Caco-2 (cell line): ENCODE measurements at places on chromosomes 1 and 21. TPM values are rescaled to one million over a fixed set of nuclear protein-coding genes. Genes with fewer than 3 reads are reported as not detected.

DNA sequence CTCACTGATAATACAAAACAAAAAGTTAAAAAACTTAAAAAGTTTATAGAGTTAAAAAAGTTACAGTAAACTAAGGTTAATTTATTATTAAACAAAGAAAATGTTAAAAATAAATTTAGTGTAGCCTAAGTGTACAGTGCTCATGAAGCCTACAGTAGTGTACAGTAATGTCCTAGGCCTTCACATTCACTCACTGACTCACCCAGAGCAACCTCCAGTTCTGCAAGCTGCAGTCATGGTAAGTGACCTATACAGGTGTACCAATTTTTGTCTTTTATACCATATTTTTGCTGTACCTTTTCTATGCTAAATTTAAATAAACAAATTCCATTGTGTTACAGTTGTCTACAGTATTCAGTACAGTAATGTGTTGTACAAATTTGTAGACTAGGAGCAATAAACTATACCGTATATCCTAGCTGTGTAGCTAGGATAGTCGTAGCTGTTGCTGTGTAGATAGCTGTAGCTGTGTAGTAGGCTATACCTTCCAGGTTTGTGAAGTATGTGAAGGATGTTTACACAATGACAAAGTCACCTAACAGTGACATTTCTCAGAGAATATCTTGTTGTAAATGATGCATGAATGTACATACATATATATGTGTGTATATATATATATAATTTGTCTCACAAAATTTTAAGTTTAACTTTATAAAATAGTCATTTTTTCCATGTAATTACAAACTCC lies 140.2 kb downstream of the TGFB2 start:
- no peak overlapping the region for H3K4me3 ChIP-seq
- no peak overlapping the region for H3K27ac ChIP-seq
- no peak for DNase-seq
- H3K36me3 ChIP-seq, result no peaks in the 10 kb centered on the region

DNA sequence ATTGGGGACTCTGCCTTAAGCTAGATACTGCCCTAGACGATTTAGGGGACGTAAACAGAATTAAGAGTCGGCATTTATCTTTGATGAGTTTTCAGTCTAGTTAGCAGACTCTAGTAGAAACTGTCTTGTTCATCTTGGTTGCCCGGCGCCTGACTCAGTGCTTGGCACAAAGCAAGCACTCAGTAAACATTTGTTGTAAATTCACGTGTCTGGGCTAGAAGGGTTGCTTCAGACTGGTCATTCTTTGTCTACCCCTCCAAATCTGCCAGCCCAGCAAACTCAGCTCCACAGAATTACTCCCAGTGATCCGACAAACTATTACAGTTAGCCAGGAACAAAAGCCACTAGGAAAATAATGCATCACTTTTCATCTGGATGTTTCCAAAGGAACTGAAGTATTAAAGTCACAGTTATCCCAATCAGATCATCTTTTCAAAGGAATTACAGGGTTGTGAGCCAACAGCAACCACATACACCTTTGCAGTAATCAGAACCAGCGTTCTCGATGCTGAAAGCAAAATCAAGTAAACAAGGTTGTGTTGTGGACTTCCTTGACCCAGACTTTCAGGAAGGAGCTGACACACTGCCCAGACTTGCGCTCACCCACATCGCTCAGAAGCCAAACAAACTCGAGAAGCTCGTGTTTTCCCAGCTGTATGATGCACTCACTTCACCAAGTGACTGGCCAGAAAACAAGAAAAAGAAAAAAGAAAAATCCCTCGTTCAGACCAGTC lies 66.5 kb upstream of the GADD45A start:
- no peak for DNase-seq
- H3K4me1 ChIP-seq, result no peaks in the 10 kb centered on the region
- H3K27me3 ChIP-seq, result no peaks in the 10 kb centered on the region
- H3K4me3 ChIP-seq, result no peak overlapping the region

GRCh38 chr21:36306872-36307534 lies 13.0 kb upstream of the MORC3 start:
- no peaks in the 10 kb centered on the region for H3K36me3 ChIP-seq
- no peaks in the 10 kb centered on the region for H3K27me3 ChIP-seq
- H3K4me1 ChIP-seq, result peaks cover 3% of the 10 kb centered on the region; the same call in 1 of the 2 replicates
- H3K27ac ChIP-seq, result no peak overlapping the region

DNA sequence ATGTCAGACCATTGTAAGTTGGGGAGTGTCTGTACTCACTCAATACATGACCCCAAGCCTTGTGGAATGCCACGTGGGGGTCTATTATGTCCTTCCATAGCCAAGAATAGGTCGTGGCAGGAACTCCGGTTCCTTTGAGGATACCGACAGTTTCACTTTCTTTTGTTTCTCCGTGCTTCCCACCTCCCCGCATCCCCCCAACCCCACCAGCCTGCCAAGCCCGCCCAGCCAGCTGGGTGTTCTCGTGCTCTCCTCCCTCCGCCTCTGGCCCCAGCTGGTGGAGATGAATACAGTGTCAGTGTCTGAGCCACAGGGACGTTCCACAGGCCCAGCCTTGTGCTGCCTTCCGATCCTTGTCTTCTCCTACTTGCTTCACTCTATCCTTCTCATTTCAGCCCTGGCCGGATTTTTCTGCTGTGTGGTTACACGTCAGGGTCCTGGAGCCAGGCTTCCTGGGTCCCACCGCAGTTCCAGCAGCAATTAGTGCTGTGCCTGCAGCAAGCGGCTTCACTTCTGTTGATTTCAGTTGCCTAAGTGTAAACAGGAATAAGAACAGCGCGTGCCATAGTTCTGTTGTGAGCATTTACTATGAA lies 4.1 kb upstream of the AGTRAP start:
- H3K4me1 ChIP-seq, result no peaks in the 10 kb centered on the region
- no peaks in the 10 kb centered on the region for H3K27me3 ChIP-seq
- H3K27ac ChIP-seq, result no peak overlapping the region
- no peak overlapping the region for H3K4me3 ChIP-seq
- no peak for DNase-seq
- no peaks in the 10 kb centered on the region for H3K36me3 ChIP-seq

DNA sequence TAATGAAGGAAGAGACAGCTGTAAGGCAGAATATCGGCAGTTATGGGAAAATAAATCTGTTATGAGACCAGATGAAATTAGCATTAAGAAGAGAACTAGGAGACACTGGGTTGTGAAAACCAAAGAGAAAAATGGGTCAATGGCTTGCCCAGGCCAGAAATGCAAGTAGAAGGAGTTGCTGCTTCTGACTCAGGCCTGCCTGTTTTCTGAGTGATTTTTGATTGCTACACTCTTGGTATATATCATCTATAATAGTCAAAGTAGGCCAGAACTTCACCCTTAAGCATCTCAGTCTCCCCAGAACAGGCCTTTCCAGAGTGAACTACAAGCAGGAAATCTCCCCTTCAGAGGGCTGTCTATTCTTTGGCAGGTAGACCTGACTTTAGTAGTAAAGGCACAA lies 107.0 kb downstream of the NRIP1 start:
- H3K27me3 ChIP-seq, result no peaks in the 10 kb centered on the region
- no peak for DNase-seq
- H3K36me3 ChIP-seq, result no peaks in the 10 kb centered on the region
- H3K27ac ChIP-seq, result no peak overlapping the region
- H3K4me1 ChIP-seq, result no peaks in the 10 kb centered on the region

- no peak overlapping the region for H3K4me3 ChIP-seq
- H3K27ac ChIP-seq, result no peak overlapping the region
- H3K36me3 ChIP-seq, result peaks cover 2% of the 10 kb centered on the region; the same call in 1 of the 2 replicates
- DNase-seq, result no peak
- peaks cover 18% of the 10 kb centered on the region for H3K4me1 ChIP-seq
- no peaks in the 10 kb centered on the region for H3K27me3 ChIP-seq
Observed at GRCh38 chr1:236000781-236001180, 64.1 kb downstream of the NID1 start.

GRCh38 chr1:94329276-94329675 lies 88.9 kb upstream of the ABCD3 start:
- no peak overlapping the region for H3K27ac ChIP-seq
- DNase-seq, result no peak

- H3K4me1 ChIP-seq, result no peaks in the 10 kb centered on the region
- H3K27ac ChIP-seq, result no peak overlapping the region
- H3K4me3 ChIP-seq, result no peak overlapping the region
- no peak for DNase-seq
- no peaks in the 10 kb centered on the region for H3K27me3 ChIP-seq
Observed at GRCh38 chr21:29151931-29152330, 21.5 kb downstream of the MAP3K7CL start.

DNA sequence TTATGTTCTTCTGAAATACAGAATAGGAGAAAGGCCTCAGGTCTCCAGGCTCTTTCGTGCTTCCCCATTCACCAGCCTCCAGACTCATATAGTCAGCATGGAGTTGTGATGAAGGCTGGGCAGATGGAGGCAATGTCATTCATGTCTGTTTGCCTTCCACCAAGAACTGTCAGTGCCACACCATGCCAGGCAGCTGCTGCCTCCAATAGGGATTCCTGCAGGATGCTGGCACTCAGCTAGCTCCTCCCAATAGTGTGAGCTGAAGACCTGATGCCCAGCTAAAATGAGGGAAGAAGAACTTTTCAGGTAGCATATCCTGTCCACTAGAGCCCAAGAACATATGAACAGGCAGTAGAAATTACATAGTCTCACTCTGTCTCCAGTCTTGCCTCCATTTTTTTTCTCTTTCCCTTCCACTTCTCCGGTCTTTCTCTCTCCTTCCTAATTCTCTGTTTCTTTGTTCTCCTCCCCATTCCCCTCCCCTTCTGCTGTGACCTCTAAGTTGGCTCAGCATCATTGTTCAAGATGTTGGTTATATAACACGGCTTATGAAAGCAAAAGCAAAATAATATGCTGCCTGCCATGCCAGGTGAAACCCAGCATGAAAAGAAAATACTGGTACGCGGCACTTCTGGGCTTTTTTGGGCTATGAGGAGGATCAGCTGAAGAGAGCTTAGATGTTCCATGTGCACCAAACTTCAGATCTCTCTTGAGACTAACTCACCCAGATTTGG lies 17.3 kb downstream of the GLUL start:
- no peak overlapping the region for H3K4me3 ChIP-seq
- DNase-seq, result no peak
- H3K36me3 ChIP-seq, result no peaks in the 10 kb centered on the region
- no peaks in the 10 kb centered on the region for H3K4me1 ChIP-seq

LCE5A gene
- not detected in 2 replicates for total RNA-seq
